ENCODE measurements at places on chromosomes 7 and 10.

GRCh38 chr7:7127773-7128172 lies 54.6 kb upstream of the C1GALT1 start:
- DNase-seq = no peak

GRCh38 chr7:80247144-80247543 lies 112.5 kb downstream of the GNAI1 start:
- DNase-seq = no peak

GRCh38 chr10:65675236-65675635 lies 1250.6 kb upstream of the LRRTM3 start:
- no peak for DNase-seq

DNA sequence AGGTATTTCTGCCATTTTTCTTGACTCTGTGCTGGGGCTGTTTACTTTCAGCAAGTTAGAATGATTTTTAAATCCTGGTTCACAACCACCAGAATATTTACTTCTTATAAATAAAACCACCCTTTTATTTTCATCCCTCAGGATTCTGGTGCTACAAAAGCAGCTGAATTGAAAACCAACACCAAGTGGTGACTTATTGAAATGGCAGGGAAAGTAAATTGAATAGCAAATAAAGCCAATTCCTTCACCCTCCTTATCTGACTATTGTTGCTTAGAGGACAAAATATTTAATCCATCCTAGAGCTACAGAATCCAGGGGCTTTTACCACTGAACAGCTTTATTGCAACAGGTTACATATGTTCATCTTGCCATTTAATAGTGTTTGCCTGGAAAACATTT lies 828.6 kb upstream of the GHITM start:
- no peak for DNase-seq

GRCh38 chr7:138429577-138430250 lies 30.3 kb upstream of the TRIM24 start:
- no peak for DNase-seq

DNA sequence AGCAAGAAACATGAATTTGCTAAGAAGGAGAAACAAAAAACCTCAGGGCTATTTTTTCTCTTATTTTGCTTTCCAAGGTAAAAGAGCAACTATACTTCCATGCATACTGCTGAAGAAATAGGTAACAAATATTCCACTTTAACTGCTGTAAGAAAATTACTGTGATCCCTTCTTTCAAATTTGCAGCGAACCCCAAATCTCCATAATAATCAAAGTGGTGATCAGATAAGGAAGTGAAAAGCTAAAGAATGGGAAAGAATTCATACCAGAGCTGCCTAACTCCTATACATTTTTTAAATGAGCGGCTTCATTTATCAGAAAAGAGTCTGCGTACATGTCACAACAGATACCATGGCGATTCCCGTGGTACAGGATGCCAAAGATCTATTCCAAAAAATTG lies 7.2 kb downstream of the SGCE start:
- no peak for DNase-seq

DNA sequence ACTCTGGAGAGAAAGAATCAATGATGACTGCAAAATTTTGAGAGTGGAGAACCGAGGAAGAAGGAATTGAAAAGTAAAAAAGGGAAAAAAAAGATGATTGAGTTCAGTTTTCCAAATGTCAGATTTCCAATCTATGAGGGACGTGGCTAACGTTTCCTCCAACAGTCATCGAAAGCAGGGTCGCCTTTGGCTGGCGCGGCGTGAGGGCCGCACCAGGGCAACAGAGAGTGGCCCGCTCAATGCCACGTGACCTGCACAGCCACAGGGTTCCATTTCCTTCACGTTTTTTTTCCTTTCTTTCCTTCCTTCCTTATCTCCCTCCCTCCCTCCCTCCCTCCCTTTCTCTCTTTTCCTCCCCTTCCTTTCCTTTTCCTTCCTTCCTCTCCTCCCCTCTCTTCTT lies 101.9 kb downstream of the WDR37 start:
- no peak for DNase-seq

- DNase-seq = peak; percentile 87
These were observed 111.5 kb downstream of the LRMDA start for GRCh38 chr10:75542906-75543305.

DNA sequence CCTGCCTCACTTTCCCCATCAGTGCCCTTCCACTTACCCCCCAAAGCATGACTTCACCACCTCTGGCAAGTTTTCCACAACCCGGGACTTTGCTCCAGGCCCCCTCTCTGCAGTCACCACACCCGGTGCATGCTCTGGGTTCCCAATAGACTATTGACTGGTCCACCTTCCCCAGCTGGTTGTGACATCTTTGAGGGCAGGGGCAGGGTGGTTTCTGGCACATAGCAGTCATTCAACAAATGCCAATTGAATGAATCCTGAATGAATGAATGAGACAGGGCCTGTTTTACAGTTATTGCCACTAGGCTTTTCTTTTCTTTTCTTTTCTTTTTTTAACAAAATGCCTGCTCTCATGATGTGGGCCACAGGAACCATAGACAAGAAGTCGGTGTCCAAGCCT lies 28.8 kb upstream of the DOCK1 start:
- no peak for DNase-seq

DNA sequence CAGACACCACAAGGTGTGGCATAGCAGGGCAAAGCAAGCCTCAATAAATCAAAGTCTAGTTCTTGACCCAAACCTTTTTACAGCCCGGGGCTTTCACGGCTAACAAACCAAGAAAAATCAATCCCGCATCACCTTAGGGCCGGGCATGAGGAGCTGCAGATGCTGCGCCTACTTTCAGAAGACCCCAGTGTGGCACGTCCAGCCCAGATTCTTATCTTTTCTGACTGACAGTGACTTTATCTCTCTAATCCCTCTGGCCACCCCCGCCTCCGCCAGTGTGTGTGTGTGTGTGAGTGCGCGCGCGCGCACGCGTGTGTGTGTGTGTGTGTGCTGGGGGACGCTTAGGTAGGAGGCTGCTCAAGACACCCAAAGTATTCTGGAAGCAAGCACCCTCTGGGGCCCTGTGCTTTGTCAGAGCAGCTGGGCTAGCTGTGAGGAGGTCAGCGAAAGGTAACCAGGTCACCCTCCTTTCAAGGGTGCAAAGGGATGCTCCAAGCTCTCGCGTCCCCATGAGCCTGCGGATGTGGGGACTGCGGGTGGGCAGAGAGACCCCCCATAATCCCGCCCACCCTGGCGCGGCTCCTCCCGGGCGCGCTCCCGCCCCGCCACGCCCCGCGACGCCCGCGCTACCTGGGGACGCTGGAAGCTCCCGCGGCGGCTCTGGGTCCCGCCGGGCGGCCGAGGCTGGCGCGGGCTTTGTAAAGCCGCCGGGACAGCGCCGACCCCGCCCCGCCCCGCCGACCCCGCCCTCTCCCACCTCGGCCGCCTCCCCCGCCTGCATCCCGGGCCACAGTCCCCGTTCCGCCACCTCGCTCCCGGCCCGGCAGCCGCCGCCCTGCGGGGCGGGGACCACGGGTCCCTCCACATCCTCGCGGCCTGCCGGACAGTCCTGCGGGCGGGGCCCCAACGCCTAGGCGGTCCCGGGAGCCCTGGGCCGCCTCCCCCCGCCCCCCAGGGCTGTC lies 57.1 kb upstream of the RHOBTB1 start:
- DNase-seq = no peak

GRCh38 chr10:72740528-72740927 lies 48.6 kb downstream of the MCU start:
- DNase-seq = no peak

- DNase-seq = no peak
These were observed 12.3 kb upstream of the ELN start for GRCh38 chr7:74015670-74016069.

- no peak for DNase-seq
These were observed 42.9 kb downstream of the MKLN1 start for GRCh38 chr7:131370523-131370968.

- DNase-seq = no peak
These were observed 135.9 kb downstream of the ITGB8 start for GRCh38 chr7:20466543-20467021.

DNA sequence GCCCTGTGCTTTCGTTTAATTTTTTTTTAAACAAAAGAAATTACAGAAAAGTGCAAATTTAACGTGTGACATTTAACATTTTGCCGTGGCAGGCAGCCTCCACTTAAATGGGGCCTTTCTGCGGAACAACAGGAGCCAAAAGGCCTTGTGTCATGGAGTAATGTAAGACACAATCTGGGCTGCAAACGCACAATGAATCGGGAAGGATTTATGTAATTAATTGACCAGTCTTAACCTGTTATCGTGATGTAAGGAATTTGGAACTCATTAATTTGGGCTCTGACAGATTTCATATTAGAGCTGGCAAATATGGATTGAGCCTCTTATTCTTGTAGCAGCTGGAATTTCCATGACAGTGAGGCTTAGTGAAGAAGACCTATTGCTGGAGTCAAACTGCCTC lies 86.4 kb downstream of the SNX10 start:
- DNase-seq = no peak

DNA sequence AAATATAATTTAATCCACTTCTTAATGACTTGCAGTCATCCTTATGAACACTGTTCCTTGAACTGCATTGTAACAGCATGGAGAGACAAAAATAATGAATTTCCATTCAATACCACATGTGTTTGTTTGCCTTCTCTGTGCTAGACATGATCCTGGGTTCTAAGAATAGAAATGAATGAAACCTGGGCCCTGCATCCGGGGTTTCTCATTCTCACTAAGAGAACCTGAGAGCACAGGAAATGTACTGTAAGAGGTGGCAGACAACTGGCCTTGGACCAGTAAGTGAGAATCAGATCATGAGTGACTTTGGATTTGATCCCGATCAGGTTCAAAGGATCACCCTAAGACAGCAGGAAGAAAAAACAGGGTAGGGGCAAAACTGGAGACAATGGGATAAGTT lies 37.2 kb upstream of the CUL1 start:
- no peak for DNase-seq

GRCh38 chr10:113754125-113754524 lies 2.6 kb downstream of the PLEKHS1 start:
- no peak for DNase-seq

DNA sequence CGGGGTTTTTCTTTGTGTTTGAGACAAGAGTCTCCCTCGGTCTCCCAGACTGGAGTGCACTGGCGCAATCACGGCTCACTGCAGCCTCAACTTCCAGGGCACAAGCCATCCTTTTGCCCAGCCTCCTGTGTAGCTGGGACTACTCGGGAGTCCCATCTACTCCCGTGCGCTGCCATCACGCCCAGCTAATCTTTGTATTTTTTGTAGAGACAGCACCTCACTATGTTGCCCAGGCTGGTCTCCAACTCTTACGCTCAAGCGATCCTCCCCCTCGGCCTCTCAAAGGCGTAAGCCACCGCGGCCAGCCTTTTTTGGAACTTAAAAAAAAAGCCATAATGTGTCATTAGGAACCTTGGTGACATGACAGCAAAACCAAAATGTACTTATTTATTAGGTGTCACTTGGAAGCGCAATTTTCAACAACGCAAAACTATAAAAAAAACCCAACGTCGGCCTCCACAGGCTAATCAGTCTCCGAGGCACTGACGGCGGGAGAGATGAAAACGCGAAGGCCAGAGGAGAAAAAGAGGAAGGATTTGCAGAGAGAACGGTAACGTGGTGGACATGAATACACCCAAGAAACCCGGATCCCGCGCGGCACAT lies 911 bp upstream of the HNRNPH3 start:
- DNase-seq = no peak

DNA sequence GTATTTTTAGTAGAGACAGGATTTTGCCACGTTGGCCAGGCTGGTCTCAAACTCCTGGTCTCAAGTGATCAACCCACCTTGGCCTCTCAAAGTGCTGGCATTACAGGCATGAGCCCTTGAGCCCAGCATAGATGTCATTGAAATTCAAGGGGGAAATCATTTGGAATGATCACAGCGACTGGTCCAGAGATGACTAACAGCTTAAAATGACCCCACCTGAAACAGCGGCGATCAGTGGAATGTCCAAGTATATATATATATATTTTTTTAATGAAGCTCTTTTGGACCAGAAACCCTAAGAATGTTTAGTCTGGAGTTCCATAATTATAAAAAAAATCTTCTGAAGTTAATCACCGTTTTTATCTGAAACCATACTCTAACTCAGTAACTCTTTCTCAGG lies 12.5 kb upstream of the AKR1E2 start:
- no peak for DNase-seq

- DNase-seq = no peak
These were observed 108.2 kb downstream of the PLCE1 start for GRCh38 chr10:94101894-94102293.

Measured in AG09319 (cell line).